Dermis microvascular lymphatic vessel endothelial cell (primary cell): ENCODE measurements at places on chromosomes 4 and X. TPM values are rescaled to one million over a fixed set of nuclear protein-coding genes. Genes with fewer than 3 reads are reported as not detected.

C1QTNF7 gene
- not detected in 2 replicates for total RNA-seq

CXorf49 gene
- not detected in 2 replicates for total RNA-seq

DNA sequence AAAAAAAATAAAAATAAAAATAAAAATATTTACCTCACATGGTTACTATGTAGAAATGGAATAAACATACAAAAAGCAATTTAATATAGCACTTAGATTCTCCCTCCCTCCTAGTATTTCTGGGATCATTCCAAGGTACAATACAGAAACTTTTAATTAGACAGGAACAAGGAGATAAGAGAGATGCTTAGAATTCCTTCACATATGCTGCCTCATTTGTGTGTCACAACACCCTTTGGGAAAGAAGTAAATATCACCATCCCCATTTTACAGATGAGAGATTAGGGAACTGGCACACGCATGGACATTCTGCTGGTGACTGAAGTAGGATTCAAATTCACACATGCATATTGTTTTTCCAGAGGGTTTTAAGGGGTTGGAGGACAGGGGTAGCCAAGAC, 164.2 kb downstream of the APBB2 start:
- no peak for DNase-seq

DNA sequence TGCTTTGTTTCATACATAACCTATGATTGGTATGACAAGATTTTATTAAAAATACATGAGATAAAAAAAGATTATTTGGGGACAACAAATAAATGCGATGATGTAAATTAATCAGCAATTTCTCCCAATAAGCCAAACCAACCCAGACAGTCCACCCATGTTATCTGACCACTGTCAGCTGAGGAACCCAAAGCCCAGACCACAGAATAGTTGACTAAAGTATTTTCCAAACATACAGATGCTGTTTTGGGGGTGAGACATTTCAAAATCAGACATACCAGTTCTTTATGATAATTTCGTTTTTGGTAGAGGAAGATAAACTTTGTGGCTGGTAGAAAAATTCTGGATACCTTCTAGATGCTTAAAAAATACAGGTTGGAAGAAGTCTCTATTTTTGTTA, 650.8 kb upstream of the FAM241A start:
- DNase-seq, result no peak

DNA sequence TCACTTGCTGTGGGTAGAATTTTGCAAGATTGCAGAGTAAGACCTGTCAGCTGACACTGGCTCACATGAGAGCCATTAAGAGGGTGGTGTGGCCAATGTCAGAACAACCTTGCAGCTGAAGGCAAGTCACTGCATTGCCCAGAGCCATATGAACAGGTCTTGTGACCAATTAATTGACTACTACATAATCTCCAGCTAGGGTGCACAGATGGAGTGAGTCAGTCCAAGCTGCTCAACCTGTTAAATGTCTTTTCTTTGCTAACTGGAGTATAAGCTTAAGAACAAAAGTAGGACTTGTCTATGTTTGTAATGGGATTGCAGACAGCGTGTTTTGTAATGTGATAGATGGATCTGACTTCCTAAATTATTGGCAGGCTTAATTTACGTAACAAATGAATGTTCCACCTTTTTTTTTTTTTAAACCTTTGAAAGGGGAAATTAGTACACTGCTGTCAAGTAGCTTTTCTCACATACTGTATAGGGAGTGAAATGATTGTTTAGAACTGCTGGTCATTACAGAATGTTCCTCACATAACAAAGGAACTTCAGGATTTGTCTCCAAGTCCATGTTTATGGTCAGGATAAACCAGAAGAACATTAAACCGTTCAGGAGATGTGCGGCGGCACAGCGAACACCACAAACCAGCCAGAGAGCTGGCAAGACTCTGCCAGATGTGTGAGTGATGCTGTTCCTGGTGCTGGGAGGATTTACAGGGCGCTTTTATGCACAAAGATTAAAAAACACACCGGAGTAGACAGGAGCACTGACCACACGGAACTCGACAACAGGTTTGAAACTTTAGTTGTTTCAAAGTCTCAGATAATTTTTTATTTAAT, 37.0 kb downstream of the FNIP2 start:
- no peak for DNase-seq

DNA sequence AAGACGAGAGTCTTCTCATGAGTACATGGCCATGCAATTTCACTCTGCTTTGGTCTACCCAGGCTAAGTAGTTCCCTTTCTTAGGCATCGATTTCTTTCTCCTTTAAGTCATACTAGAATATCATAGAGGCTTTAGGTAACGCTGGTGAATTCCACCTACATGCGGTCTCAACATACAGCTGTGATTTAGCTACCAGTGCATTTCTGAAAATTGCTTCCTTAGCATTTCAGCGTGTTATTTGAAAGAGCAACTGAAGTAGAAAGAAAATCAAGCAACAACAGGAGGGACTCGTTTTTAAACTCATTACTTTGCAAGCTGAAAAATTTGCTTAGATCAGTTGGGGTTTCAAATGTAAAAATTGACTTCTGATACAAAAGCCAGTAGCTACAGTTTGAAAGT, 48.1 kb upstream of the RASGEF1B start:
- no peak for DNase-seq

GRCh38 chr4:150078579-150079080, 385 bp downstream of the DCLK2 start:
- peak; percentile 54 for DNase-seq

GRCh38 chrX:15515931-15516330, 15.3 kb downstream of the BMX start:
- peak; percentile 96 for DNase-seq

- DNase-seq, result no peak
These were observed 164.6 kb downstream of the BANK1 start for GRCh38 chr4:101954975-101955678.

RGN gene
- total RNA-seq, result 0.26 and 0.51 TPM in 2 replicates

DNA sequence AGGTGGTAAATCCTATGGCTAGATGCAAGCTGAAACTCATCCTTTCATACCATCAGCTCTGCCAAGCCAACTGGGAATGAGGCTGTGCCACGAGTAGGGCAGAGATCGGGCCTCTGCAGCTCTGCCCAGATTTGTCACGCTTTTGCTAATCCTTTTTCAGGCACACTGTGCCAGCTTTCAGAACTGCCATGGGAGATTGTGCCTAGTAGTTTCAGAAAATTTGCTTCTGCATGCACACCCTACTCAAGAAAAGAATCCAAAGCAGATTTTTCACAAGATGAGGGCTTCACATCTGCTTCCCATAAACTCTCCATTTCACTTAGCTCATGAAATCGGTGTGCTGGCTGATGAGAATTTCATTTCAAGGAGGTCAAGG, 3.3 kb upstream of the ADH7 start:
- DNase-seq, result no peak
